Thymus (tissue), 14 donors: ENCODE measurements at places on chromosomes 1 and 21.

DNA sequence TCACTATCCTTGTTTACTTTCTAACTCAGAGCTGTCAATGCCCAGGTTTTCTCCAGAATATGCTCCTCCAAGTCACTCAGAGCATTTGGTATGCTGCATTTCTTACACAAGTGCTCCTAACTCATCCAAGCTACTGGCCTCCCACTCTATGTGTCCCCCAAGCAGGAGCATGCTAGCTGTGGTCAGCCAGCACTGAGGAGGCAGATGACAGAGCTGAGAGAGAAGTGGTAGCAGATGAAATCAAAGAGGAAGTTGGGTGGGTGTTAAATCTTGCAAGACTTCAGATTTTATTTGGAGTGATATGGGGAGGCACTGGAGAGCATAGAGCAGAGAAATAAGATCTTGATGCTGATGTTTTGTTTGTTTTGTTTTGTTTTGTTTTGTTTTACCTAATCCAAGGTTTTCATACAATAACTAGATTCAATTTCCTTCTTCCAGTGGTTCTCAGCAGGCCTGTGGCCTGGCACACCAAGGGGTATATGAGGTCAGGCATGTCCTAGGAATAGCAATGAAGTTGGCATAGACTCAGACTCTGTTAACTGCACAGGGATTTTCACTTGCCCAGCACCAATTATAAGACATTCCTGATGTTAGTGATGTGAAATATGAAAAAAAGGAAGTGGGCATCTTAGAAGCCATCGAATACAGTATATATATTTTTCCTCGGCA, 3.1 kb upstream of the PGBD5 start:
- DNase-seq = no peak

- no peak for DNase-seq
Observed at GRCh38 chr1:192729500-192729899, 79.3 kb upstream of the RGS2 start.

DNA sequence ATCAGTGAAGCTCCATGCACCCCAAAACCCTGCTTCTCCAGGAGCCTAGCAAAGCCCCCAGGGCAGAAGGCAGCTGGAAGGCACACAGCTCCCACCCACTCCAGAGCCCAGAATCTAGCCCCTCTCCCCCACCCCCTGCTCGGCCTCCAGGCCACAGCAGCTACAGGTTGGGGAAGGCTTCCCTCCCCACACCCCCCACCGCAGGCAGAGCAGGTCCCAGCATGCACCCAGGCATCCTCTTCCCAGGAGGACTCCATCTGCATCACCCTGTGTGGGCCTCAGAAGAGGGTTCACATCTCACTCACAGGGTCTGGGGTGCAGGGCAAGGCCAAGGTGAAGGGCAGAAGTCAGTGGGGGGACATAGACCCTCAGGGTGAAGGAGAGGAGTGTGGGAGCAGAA, 719 bp downstream of the S100A14 start:
- no peak for DNase-seq

- DNase-seq = no peak
Observed at GRCh38 chr1:239044829-239045228, 341.5 kb upstream of the CHRM3 start.

- no peak for DNase-seq
Observed at GRCh38 chr1:28956038-28956464, 41.7 kb downstream of the EPB41 start.

GRCh38 chr1:60596791-60597750, 485.3 kb upstream of the NFIA start:
- no peak for DNase-seq

DNA sequence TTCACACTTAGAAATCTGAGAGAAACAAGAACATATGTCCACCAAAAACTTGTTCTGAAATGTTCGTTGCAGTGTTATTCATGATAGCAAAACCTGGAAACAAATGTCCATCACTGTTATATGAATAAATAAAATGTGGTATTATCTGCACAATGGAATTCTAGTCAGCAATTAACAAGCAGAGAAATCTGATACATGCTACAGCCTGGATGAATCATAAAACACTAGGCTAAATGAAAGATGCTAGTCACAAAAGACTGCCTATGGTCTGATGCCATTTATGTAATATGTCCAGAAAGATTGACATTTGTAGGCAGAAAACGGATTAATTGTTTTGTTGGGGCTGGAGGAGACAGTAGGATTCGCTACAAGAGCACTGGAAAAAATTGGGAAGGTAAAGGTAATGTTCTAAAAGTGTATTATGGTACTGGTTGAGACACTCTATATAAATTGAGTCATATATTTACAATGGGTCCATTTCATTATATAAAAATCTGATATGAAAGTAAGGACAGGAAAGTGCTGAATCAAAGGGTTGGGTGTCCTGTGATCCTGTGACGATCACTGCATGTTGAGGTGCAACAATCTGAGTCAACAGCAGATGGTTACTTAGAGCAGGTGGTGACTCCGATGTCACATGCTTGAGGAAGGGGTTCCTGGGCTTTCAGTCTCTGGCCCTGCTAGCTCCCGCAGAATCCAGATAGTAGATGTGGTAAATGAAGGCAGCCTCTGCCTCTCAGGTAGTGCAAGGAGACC, 102.1 kb upstream of the NBPF4 start:
- no peak for DNase-seq

GRCh38 chr1:29306471-29307140, 70.3 kb downstream of the PTPRU start:
- no peak for DNase-seq

DNA sequence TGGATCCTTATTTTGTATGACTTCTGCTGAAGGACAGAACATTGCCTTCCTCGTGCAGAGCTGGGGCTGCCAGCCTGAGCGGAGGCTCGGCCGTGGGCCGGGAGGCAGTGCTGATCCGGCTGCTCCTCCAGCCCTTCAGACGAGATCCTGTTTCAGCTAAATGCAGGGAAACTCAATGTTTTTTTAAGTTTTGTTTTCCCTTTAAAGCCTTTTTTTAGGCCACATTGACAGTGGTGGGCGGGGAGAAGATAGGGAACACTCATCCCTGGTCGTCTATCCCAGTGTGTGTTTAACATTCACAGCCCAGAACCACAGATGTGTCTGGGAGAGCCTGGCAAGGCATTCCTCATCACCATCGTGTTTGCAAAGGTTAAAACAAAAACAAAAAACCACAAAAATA, 27.5 kb upstream of the KDM4A start:
- DNase-seq = no peak

DNA sequence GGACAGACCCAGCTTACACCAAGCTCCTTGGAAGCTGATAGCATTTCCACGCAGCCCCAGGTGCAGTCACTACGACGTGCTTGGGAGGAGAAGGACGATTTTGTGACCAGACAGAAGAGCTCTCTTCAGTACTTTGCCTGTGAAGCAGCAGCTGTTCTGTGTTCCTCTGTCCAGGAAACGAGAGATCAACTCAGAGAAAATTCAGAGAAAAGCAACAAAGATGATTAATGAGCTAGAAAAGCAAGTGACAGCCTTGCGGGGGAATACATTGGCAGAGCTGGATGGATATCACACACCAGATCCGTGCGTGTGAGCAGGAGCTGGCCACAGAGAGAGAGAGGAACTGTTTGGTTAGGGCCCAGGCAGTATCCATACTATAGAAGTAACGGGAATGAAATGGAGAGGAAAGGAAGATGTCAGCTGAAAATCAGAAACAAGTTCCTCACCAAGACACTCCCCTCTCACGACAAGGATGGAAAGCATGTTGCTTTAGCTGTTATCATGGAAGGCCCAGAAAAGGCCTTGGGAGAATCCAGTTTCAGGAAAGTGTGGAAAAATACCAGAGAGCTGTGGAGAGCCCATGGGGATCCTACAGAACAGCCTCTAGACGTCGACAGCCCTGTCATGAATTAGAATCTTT, 106.2 kb downstream of the TOMM20 start:
- DNase-seq = no peak

- no peak for DNase-seq
Observed at GRCh38 chr1:169899519-169900217, 6.0 kb upstream of the SCYL3 start.

- no peak for DNase-seq
Observed at GRCh38 chr1:193419295-193419694, 232.9 kb upstream of the B3GALT2 start.

DNA sequence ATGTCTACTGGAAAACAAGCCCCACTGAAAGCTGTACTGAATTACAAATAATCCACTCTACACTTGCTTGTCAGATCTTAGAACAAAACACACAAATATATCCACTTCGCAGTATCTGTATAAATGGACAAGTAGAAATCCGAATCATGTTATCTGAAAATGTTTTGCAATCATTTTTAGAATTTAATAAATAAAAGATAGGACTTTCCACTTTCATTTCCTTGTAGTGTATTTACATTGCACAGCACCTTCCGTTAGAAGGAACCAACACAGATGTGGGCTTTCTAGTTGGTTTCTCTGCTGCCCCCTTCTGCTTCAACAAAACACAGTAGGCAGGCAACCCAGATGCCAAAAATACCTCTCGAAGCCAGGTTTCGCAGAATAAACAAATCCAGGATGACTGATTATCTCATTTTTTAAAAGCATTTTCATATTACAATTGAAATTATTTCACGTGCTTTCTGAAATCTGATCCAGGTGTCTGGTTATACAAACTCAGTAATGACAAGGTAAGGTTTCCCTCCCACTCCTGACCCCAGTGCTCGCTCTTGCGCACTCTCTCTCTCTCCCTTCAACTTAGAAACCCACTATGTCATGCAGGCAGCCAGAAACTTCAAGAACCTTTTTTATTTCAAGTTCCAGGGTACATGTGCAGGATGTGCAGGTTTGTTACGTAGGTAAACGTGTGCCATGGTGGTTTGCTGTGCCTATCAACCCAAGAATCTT, 389.9 kb downstream of the SMYD3 start:
- DNase-seq = peak; percentile 37

- DNase-seq = peak; percentile 79
Observed at GRCh38 chr1:178093494-178093950, 382 bp upstream of the RASAL2 start.

- no peak for DNase-seq
Observed at GRCh38 chr1:53296117-53296749, 31.6 kb downstream of the LRP8 start.

DNA sequence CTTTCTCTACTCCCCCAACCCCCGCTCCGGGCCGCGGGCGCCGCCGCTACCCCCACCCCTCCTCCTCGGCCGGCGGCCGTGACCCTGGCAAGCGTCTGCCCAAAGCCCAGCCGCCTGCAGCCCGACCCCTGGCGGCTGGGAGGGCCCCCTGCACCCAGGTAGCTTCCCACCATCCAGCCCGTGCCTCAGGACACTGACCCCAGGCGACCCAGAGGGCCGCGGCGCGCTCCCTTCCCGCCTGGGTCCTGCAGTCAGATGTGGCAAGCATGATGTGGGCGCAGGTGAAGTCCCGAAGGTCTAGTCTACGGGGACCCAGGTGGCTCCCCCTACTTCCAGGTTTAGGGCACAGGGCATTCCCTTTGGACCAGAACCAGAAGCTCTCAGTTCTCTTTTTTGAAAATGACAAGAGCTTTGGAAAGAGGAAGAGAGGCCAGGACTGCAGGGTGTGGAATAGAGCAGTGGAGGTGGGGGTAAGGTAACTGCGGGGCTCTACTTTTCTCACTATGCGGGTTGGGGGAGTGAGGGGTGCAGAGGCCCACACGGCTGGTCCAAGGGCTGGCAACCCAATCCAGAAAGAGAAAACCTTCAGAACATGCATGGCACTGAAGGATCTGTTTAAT, at the start of gene DENND4B:
Gene DENND4B, minus strand, starts transcription at position 97 of the 620 bp plus-strand sequence. CDS start 2,344 bp downstream, outside the sequence.
- DNase-seq = no peak

GRCh38 chr1:37761416-37762095, 3.4 kb downstream of the EPHA10 start:
- DNase-seq = no peak

DNA sequence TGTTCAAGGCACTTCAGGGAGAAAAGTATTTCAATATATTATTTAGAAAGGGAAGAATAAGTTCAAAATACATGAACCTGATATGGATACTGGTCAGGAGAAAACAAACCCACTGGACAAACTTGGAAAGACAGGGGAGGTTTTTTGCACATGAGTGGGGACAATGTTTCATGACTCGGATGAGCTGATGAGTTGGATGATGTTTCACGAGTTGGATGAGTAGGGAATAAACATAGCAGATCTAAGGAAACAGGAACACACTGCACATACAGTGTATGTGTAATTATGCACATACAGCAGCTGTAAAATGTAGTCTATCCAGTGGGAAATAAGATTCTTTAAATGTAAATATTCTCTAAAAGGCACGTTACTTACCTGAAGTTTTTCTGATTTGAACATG, 682.9 kb upstream of the ADAMTS5 start:
- DNase-seq = no peak

DNA sequence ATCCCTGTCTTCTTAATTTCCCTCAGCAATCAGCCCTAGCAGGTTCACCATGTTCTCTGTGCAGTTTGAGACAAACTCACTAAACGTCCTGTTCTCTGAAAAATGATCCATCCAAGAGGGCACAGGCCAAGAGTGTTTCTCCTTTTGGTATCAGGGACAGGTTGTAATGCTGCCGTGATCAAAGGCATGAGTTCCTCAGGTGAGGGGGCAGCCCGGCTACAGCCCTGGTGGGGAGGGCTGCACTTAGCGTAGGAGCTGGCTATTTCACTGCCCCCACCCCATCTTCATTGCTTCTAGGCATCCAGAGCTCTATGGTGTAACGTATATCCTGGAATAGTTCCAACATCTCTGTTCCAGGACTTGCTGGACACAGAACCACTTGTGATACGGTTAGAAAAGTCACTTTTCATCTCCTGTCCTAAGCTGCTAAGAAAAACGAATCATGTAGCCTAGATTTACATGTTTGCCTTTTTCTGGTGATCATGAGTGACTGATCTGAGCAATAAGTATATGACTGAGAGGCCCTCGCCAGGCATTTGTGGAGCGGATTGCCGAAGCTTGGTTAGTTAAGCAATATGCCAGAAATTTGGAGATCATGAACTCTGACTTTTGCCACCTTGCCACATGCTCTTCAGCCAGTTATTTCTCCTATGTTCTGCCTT, 41.1 kb upstream of the SRP9 start:
- no peak for DNase-seq

DNA sequence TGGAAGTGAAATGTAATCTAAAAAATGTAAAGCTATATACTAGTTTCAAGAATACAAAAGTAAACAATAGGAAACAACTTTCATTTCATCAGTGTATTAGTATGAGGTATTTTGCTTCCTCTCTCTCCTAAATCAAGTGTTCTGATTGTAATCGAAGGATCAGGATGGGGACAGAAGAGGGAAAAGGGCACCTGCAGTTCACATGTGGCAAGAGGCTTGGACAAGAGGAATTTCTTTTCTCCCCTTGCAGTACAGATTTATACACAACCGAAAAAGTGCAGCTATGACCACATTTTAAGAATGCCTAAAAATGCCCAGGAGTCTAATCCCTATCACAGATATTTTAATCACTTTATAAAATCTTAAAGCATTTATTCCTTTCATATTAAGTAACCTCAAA, 63.7 kb downstream of the NRIP1 start:
- DNase-seq = no peak
